ENCODE measurements at places on chromosomes 1 and 21. TPM values are rescaled to one million over a fixed set of nuclear protein-coding genes. Genes with fewer than 3 reads are reported as not detected.

CRYAA gene
- not detected for polyA plus RNA-seq

PRELP gene
- not detected for polyA plus RNA-seq

LCE1C gene
- polyA plus RNA-seq, result not detected

EPHB2 gene
- not detected for polyA plus RNA-seq

OR13G1 gene
- polyA plus RNA-seq, result not detected

FAM177B gene
- not detected for polyA plus RNA-seq

CEP104 gene
- polyA plus RNA-seq, result 30.4 TPM

HAO2 gene
- not detected for polyA plus RNA-seq

RAP1GAP gene
- polyA plus RNA-seq, result 21.7 TPM

UBE2G2 gene
- 200 TPM for polyA plus RNA-seq

PRAMEF13 gene
- polyA plus RNA-seq, result not detected

BMP8B gene
- 0.22 TPM for polyA plus RNA-seq

CTSS gene
- 10.3 TPM for polyA plus RNA-seq

SFT2D2 gene
- polyA plus RNA-seq, result 15.7 TPM

CTXND2 gene
- polyA plus RNA-seq, result not detected

CD1E gene
- polyA plus RNA-seq, result not detected

SRRM1 gene
- polyA plus RNA-seq, result 141 TPM

CFHR1 gene
- not detected for polyA plus RNA-seq

TRIM58 gene
- 10.4 TPM for polyA plus RNA-seq

CELA2A gene
- polyA plus RNA-seq, result not detected

ADORA1 gene
- not detected for polyA plus RNA-seq

All from K562 (cell line).